Ovary (tissue), 10 donors: ENCODE measurements at places on chromosomes 16 and 17. TPM values are rescaled to one million over a fixed set of nuclear protein-coding genes. Genes with fewer than 3 reads are reported as not detected.

DNA sequence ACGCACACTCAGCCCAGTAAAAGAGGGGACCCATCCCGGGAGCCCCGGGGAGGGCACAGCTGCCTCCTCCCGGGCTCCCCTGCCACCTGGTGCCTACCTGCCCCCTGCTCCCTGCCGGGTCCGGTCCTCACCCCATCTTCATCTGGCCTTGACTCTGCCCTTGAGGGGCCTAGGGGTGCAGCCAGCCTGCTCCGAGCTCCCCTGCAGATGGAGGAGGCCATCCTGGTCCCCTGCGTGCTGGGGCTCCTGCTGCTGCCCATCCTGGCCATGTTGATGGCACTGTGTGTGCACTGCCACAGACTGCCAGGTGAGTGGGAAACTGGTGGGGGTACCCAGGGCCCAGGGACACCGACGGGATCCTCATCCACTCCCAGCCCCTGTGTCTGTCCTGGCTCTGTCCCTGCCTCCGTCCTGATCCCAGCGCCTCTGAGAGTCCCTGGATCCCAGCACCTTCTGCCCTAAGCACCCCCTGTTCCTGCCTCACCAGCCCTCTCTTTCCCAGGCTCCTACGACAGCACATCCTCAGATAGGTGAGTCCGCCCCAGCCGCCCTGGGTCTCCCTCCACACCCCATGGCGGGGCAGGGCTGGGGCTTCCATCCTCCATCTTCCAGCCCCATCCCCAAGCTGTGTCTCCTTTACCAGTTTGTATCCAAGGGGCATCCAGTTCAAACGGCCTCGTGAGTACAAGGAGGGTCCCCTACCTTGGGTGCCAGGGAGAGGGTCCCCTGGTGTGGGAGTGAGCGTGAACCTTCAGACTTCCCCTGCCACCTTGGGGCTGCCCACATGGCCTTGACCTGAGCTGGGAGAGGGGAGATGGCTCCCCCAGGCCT is 574 bp downstream of the LAT start:
- DNase-seq: no peak

GRCh38 chr16:66306366-66307150 is 59.9 kb upstream of the CDH5 start:
- no peak for DNase-seq

GRCh38 chr17:72407931-72408330 is 287.1 kb downstream of the SOX9 start:
- DNase-seq: no peak

DNA sequence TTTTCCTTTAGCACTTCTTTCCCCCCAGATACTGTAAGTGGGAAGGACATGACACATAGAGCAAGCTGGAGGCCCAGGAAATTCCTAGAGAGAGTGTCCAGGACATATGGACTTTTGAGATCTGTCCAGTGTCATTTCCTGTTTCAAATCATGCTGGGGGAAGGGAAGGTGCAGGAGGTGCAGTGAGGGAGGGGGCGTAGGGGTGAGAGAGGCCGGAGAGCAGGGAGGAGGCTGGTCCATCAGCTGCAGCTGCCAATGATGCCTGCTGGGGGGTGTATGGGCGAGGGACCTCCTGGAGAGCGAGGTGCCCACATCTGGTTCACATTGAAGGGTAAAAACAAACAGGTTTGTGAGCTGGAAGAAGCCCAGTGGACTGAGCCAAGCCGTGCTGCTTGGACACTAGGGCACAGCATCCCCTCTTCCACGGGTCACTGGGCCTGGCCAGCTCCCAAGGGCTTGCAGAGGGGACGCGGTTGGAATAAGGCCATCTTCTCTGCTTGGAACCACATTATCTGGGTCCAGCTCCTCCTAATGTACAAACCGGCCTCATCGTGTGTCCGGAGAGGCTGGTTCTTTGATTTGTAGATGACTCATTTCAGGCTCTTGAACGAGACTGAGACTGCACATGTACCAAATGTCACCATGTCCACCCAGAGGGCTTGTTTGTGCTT is 70.4 kb upstream of the SMURF2 start:
- peak; percentile 38 for DNase-seq

DNA sequence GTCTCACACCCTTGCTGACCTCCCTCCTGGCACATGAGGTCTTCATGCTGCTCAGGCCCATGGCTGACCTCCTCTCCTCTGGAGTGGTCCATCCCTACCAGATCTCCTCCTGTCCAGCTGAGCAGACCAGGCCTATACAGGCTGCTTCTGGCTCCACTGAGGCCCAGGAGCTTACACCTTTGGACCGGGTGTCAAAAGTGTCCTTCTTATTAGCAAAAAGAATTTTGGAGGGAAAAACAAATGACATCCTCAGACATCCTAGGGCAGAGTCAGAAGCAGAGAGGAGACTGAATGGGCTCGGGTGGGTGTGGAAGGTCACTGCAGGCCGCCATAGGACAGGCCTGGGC is 38.1 kb downstream of the WSB1 start:
- peak; percentile 26 for DNase-seq

GRCh38 chr17:81127526-81128177 is 37.7 kb upstream of the PVALEF start:
- no peak for DNase-seq

- peak; percentile 67 for DNase-seq
Observed at GRCh38 chr16:29815032-29815721, 775 bp upstream of the PAGR1 start.

- DNase-seq: peak; percentile 3
Observed at GRCh38 chr17:79624718-79625478, 14.0 kb upstream of the RBFOX3 start.

DNA sequence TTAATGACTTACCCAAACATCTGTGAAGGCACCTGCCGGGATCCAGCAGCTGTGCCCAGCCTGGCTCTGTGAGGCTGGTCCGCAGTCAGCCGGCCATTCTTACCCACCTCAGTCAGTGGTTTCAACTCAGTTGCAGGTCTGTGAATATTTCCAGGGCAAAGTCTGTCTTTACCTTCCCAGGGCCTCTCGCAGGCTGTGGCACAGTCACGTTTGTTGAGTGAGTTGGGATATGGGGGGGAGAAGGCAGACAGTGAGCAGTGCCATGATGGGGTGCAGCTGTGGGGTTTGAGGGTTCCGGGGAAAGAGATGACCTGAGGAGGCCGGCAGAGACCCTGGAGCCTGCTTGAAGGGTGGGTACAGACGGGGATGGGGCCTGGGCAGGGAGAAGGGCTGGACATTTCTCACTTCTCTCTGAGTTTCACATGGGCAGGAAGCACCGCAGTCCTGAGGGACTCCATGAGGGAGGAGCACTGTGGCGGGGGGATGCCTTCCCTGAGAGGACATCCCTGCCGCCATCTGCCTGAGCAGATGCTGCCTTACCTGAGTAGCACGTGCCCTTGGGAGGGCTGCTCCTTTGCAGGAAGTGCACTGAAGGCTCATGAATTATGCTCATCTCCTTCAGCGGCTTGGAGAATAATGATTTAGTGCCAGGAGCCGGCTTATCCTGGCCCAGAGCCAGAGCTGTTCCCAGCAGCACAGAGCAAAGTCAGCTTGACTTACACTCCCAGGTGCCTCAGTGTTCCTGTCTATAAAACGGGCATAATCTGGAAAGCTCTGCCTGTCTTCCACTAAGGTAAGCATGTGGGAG is 48.1 kb downstream of the KSR1 start:
- no peak for DNase-seq

GRCh38 chr16:6629110-6629509 is 703.5 kb upstream of the RBFOX1 start:
- no peak for DNase-seq

DNA sequence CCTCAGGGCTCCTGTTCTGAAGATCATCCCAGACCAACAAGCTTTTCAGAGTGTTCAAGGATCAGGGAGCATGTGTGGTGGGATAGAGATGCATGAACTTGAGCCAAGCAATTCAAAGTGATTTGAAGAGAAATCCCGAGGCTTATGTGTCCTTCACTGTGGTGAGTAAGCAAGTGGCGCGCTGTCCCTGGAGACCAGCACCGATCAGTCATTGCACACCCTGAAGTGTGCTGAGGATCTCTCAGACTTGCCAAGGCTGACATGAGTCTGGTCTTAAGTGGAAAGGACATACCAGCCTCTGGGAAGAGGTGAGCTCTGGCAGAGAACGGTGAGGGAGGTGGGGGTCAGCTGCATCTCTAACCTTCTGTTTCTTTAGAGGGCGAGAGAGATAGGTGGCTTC is 43.8 kb upstream of the CDH13 start:
- DNase-seq: no peak

- DNase-seq: peak; percentile 58
Observed at GRCh38 chr17:81821603-81822311, 11.3 kb downstream of the MCRIP1 start.

DNA sequence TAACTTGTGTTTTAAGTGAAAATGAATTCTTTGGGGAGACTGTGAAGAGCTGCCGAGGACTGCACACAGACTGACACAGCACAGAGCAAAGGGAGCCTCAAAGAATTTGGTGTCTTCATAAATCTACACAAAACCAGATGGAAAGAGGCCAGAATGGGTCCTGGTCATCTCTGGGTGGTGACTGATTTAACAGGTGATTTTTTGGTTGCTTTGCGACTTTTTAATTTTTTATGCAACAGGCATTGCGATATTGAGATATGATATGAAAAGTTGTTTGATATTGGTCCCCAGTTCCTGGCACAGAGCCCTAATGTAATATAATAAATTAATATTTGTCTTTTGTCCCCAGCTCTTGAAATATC is 12.6 kb upstream of the EIF1 start:
- no peak for DNase-seq

- DNase-seq: no peak
Observed at GRCh38 chr16:26724189-26724588, 342.5 kb upstream of the C16orf82 start.

DNA sequence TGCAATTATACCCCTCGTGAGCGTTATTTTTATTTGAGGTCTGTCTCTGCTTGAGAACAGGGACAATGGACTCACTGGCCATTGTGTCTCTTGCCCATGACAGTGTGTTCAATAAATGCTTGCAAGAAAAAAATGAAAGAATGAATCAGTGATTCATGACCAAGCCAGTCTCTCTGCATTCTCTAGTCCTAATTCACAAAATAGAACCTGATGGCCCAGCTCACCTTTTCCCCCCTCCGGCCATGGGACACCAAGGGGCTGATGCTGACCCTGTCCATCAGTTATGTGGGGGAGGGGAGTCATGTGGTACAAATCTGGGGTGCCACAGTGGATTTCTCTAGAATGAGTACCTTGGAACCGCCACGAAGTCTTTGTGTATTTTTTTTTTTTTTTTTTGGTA is 38.2 kb downstream of the CCDC42 start:
- no peak for DNase-seq

- DNase-seq: no peak
Observed at GRCh38 chr16:17364319-17365210, 106.2 kb downstream of the XYLT1 start.

DNA sequence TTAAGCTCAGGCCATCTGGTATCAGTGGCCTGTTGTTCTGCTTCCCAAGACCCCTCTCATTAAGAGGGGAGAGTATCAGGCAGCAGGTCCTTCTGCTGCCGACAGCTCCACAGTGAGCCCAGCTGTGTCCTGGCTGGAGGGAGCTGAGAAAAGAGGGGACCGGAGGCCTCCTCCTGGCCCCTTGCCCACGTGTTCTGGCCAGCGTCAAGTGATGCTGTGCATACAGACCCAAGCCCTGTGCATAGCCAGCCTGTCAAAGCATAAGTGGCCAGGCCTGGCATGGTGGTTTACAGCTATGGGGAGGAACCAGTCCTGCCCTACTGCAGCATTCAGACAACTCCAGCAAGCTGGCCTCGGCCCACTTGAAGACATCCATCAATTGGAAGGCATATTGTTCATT is 48.0 kb downstream of the ABCC6 start:
- DNase-seq: no peak

- no peak for DNase-seq
Observed at GRCh38 chr17:39443326-39443725, 7.7 kb downstream of the MED1 start.

DNA sequence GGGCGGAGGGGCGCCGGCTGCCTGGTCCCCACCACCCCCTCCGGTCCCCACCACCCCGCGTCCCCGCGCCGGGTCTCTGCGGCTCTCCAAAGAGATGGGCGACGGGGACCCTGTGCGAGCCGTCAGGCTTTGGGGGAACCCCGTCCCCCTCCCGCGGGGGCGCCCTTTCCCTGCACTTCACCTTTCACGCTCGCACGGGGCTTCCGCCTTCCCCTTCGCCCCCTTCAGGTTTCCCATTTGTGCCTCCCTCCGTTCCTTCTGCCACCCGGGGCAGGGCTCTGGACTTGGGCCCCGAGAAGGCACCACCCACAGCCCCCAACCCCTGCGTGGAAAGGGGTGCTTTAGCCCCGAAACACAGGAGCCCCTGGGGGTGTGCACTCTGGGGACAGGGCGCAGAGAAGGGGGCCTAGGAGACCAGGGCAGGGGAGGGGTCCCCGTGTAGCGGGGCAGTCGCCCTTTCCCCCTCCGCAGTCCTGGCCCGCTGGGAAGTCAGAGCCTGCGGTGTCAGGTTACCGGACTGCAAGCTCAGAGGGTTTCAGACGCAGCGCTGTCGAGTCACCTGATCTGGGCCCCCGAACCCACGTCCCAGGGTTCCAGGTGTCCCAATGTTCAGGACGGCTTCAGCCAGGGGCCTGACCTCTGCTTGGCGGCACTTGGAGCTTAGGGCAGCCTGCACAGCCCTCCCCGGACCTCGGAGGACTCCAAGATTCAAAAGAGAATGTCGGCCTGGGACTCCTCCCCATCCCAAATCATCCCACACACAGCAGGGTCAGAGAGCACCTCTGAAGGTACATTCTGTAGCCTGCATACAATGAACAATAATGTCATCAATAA is 6.7 kb upstream of the CCDC92B start:
- no peak for DNase-seq

GRCh38 chr16:82560805-82561325 is 65.9 kb upstream of the CDH13 start:
- no peak for DNase-seq

DNA sequence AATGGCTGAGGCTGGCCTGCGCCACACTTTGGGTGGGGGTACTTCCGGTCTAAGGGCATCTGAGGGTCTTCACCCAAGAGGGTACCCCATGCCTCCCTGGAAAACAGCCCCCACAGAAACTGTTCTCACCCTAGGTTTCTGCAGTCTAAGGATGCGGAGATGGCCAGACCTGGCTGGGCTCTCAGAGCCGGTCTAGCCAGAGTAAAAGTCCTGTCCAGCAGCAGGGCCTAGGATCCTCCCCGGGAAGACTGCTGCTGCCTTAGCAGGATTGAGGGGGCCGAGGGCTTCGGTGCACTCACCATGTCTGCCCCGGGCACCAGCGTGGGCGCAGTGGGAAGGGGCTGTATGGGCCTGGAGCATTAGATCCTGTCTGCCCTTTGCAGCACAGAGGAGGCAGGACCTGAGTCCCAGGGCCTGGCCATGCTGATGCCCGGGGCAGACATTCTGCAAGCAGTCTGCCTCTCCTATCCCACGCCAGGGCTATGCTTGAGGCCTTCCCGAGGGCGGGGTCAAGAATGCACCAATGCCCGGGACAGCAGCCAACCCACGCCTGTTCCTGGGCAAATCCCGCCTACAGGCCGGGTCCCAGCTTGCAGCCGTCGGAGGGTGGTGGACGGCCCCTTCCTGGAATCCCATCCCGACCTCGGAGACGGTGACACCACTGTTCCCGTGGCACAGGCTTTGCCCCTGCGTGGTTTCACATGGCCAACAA is 54.7 kb downstream of the CBFA2T3 start:
- DNase-seq: no peak

The CDRT4 gene
- 11.5 TPM for total RNA-seq

The GJD3 gene
- total RNA-seq: 1.4 TPM

The KCNH4 gene
- 0.08 TPM for total RNA-seq

The GUCY2D gene
- not detected for total RNA-seq

The MYH2 gene
- not detected for total RNA-seq

The CKLF gene
- total RNA-seq: 37.7 TPM

The TBC1D16 gene
- total RNA-seq: 39.3 TPM

The BTBD17 gene
- total RNA-seq: not detected

The LGALS9 gene
- total RNA-seq: 27.6 TPM

The EVPLL gene
- total RNA-seq: not detected
